ENCODE measurements at places on chromosomes 4 and X. TPM values are rescaled to one million over a fixed set of nuclear protein-coding genes. Genes with fewer than 3 reads are reported as not detected.

DNA sequence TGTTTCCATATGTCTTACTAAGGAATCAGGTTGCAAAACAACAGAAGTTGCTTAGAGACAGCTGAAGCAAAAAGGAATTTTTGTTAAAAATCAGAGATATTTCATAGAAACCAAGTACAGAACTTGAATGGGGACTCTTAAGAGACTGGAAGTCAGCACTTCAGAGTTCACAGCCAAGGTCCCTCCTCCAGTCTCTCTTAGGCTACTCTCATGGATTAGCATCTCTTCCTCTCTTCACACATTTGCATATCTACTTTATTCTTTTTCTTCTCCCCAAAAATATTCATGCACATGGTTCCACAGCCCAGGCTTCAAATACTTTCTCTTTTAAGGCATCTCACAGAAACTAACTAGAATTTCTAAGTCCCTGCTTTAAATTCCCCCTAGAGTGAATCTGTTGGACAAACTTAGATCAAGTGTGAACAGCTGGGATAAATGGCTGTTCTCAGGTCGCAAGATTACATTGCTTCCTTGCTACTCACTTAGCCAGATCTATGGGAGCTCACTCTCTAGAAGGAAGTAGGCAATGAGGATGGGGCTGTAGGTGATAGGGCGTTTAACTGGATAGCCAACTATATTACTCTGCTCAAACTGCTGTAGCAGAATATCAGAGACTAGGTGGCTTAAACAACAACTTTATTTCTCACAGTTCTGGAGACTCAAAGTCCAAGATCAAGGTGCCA is 73.7 kb upstream of the GALNT7 start:
- DNase-seq: no peak

GRCh38 chrX:17020356-17020755 is 73.9 kb downstream of the REPS2 start:
- no peak for DNase-seq

- no peak for DNase-seq
Measured at GRCh38 chr4:17468619-17469221, 43.2 kb downstream of the QDPR start.

DNA sequence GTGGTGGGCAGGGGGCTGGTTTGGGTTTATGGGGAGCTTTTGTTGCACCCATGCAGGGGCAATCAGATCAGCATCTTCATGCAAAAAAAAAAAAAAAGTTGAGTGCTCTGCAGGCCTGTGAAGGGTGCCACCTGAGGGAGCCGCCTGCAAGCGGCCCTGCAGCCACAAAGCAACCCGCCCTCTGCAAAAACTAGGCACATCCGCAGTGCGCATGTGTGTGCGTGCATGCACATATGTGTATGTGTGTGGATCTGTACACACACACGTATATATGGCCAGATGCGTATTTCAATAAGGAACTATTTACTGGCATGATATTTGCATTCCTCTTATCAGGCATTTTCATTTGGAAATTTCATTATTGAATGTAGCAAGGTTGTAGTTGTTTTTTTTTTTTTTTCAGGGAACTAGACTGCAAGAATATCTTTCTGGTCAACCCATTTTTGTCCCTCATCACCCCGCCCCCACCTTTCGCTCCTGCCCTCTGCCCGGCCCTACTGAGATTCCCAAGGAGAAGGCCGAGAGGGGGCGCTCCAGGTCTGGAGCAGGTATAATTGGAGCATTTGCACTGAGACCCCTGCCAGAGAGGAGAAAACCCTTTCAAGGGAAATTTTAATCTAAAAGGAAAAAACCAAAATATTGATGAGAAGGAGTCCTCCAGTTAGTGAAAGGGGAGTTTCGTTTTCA is 18.1 kb downstream of the CCNQ start:
- DNase-seq: peak; percentile 8

DNA sequence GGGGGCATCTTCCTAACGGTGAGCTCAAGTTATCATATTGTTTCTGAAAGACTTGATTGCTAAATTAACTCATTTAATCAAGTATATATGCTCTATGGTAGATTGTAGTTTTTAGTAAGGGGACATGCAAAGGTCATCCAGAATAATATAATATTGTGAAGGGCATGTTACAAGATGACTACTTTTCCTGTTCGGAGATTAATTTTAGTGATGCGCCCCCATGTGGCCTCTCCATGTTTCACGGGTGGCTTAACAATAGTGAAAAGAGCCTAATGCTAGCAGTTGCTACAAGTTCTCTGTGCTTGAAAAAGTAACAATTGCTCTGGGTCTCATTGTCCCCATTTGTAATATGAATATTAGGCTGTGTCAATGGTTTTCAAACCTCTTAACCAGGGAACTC is 12.2 kb downstream of the SMPX start:
- peak; percentile 15 for DNase-seq

GRCh38 chrX:9670136-9670814 is 95.4 kb downstream of the GPR143 start:
- DNase-seq: no peak

DNA sequence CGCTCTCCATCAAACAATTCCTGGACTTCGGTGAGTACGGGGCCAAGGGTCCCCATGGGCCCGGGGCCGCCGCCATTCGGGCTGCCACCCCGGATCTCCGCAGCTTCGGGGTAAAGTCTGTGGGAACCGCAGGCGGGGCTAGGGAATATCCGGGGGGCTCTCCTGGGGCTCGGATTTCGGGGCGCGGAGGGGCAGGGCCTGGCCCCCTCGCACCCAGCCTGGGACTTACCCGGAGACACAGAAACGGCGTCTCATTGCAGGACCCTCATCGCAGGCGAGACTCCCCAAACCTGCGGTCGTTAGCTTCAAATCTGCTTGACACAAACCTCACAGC is 413 bp downstream of the PDK3 start:
- no peak for DNase-seq

DNA sequence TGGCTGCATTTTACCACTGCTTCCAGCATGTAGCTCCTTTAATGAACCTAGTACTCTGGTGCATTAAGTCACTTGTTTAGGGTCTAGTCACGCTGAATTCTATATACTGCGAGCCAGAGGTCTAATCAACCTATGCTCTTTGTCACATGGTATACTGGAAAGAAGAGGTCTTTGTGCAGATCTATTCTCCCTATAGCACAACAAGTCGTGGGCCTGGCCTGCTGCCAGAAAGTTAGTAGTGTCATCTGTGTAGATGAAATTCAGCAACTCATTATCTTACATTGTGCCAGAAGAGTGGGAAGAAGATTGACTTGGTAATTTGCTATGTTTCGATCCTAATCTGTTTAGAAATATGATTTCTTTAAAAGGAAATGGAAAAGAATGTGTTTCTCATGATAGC is 80.8 kb downstream of the AWAT2 start:
- no peak for DNase-seq

DNA sequence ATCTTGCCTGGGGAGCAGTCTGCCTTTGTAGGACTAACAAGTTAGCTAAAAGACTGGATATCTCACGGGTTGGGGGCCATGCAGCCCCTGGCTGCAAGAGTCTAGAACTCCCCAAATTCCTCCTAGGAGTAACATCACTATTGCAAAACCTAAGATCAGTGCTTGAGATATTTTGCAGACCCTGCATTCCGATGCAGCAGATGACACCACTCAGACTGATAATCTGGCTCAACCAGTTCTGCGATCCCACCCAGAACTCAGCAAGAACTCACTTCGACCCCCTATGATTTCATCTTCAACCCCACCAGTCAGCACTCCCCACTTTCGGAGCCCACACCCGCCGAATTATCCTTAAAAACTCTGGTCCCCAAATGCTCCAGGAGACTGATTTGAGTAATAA is 834.0 kb downstream of the C4orf33 start:
- no peak for DNase-seq

- peak; percentile 43 for DNase-seq
Measured at GRCh38 chr4:26806331-26806730, 54.3 kb upstream of the STIM2 start.

- peak; percentile 9 for DNase-seq
Measured at GRCh38 chrX:13254076-13254785, 65.6 kb downstream of the ATXN3L start.

DNA sequence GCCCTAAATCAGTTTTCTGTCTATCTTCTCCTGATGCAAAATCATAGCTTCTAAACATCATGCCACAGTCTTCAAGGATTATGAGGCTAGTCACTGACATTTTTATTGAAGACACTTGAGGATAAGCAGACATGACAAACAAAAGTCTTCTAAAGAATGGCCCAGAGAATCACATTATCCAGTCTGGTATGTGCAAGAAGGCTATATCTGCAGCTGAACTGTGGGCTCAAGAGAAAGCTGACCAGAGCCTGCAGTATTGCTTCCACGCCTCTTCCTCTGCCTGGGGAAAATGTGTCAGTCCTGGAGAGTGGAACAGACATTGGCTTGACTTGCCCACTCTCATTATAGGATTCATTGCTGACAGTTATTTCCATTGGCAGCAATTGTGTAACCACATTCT is 553.5 kb downstream of the SPOCK3 start:
- DNase-seq: no peak

DNA sequence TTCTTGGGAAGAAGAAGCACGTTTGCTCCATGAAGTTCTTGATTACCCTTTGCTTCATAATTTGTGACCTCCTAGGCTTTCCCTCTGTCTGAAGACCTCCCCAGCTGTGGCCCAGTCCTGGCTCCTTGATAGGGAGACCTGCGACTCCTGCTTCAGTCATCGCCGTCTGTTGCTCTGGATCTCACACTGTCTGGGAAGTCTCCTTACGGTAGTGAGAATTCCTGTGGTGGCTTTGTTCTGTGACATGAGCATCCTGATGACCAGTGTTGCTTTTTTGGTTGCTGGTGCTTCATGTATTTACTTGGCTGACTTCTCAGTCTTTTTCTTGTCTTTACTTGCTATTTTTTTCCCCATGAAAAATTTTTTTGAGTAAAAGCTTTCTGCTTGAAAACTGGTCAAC is 44.2 kb downstream of the JADE1 start:
- no peak for DNase-seq

TMPRSS11F gene
- not detected for total RNA-seq

MAGEB1 gene
- total RNA-seq: not detected

PABPC1L2B gene
- not detected for total RNA-seq
